ENCODE measurements at places on chromosomes 2 and 18.

GRCh38 chr2:60641811-60642788 is 88.6 kb upstream of the BCL11A start:
- peak; percentile 47 for DNase-seq

GRCh38 chr18:71485611-71486010 is 1058.5 kb downstream of the CBLN2 start:
- DNase-seq, result no peak

DNA sequence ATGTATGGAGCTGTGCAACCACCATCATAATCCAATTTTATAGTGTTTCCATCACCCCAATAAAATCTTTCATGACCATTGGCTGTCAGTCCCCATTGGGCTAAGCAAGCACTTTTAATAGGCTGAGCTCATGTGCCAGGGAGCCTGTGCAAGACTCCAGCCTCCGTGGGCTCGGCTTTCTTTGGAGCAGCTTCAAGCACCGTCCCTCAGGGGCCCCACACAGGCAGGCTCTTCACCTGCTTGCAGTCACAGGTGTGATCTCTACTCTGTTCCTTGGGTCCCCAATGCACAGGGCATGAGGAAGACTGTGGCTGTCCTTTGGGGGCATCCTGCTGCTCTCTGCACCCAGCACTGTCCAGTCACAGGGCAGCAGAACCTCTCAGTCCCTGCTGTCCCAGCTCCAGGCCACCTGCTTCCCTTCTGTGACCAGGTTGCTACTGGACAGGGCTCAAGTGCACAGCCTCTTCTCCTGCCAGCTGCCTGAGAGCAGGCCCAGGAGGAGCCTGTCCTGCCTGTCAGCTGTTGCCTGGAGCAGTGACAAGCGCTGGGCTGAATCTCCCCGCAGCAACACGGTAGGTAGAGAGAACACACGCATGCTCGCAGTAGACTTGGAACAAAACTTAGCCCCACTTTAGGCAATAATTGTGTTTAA is 40.7 kb upstream of the TMEM131 start:
- no peak for DNase-seq

DNA sequence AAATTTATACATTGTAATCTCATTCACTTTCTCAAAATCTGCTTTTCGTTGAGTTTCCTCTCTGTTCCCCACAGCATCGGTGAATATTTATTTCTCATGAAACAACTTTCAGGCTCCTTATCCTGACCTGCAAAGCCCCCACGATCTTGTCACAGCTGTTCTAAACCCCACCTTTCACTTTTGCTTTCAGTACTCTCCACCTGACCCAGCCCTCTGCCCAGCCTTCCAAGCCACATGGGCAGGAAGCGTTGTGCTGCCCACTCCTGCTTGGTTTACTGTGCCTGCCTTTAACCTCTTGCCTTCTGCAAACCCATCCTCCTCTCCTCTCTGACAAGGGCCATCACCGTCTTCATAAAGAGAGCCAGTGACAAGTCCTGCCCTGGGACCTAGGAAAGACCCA is 262.5 kb downstream of the GALR1 start:
- DNase-seq, result no peak

DNA sequence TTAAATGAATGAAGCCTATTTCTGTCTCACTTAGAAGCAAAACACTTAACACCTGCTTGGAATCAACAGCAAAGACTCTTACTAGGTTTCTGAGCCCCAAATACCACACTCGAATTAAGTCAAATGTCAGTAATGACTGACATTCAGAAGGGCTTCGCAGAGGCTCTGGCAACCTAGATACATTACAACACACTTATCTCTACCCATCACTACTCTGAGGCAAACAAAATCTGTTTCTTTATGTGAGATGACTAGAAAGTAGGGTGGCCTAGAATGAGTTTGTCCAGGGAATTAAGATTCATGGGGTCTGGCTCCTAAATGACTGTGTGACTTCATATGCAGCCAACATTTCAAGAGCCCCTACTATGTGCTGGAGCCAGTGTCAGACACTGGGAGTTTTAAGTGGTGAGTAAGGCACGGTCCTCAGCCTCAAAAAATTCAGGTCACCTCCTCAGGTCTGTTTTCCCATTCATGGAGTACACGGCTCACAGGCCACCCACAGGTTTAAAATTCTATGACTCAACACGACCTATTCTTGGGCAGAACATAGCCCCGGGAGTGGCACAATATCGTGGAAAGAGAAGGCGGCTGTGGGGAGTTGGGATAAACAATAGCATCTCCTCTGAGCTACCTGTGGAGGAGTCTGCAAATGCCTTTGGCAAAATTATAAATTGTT is 150.3 kb upstream of the ZFP36L2 start:
- DNase-seq, result no peak

- DNase-seq, result no peak
Measured at GRCh38 chr2:177689623-177690022, 297.1 kb downstream of the AGPS start.

GRCh38 chr2:226643030-226643945 is 156.3 kb downstream of the IRS1 start:
- no peak for DNase-seq

DNA sequence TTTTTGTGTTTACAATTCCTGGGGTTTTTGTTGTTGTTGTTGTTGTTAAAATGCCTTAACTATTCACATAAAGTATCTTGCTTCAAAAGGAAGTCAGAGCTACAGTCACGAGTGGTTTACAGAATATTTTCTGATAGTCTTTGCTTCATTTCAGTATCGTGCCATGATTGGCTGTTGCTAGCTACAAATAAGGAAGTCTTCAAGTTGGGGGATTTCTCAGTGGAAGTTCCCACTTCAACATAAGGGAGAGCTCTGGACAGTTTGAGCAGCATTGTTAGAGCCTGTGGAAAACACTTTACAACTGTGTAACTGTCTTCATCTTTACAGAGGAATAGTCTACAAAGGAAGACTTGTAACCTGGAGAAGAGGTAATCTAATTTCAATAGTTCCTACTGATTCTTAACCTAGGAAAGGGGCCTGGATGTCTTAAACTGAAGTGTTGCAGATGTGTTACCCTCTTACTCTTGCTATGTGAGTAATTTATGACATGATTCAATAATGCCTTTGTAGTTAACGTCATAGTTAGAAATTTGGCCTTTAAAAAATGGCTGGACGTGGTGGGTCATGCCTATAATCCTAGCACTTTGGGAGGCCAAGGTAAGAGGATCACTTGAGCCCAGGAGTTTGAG is 23.4 kb upstream of the TANK start:
- peak; percentile 87 for DNase-seq

GRCh38 chr2:9313443-9313842 is 106.8 kb downstream of the ASAP2 start:
- DNase-seq, result no peak

GRCh38 chr2:61173116-61173515 is 11.1 kb downstream of the C2orf74 start:
- no peak for DNase-seq

DNA sequence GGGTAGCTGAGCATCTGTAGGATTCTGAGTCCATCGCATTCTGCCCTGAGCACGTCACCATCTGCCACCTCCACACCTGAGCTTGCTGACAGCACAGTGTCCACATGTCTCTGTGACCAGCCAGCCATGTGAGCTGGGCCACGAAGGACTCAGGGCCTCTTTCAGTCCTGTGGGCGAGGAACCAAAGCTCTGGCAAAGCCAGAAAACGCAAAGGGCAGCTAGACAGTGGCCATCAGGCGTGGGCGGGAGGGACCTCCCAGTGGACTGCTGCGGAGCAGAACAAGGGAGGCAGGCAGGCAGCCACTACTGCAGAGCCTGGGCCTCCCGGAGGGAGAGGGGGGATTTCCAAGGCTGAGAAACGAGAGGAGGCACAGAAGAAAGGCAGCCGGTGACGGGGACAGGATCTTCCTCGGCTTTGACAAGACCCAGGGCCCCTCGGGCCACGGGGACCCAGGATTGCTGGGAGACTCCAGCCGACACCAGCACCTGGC is 274.6 kb upstream of the SALL3 start:
- no peak for DNase-seq

DNA sequence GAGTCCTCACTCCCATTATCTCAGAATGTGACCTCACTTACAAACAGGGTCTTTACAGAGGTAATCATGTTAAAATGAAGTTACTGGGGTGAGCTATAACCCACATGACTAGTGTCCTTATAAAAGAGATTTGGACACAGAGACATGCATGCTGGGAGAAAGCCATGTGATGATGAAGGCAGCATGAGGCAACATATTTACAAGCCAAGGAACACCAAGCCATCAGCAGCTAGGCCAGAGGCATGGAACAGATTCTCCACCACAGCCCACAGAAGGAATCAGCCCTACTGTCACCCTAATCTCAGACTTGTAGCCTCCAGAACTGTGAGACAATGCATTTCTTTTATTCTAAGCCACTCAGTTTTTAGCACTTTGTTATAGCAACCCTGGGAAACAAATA is 171.9 kb downstream of the EN1 start:
- no peak for DNase-seq

- DNase-seq, result no peak
Measured at GRCh38 chr2:25941042-25941441, 41.3 kb downstream of the KIF3C start.

DNA sequence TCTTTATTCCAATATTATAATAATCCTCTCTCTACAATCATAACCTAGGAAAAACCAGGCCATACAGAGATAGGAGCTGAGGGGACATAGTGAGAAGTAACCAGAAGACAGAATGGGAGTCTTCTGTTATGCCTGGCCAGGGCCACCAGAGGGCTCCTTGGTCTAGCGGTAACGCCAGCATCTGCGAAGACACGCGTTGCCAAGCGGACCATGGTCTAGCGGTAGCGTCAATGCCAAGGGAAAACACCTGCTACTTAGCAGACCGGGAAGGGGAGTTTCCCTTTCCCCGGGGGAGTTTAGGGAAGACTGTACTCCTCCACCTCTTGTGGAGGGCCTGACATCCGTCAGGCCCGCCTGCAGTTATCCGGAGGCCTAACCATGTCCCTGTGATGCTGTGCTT is 36.6 kb downstream of the ARL6IP6 start:
- no peak for DNase-seq

DNA sequence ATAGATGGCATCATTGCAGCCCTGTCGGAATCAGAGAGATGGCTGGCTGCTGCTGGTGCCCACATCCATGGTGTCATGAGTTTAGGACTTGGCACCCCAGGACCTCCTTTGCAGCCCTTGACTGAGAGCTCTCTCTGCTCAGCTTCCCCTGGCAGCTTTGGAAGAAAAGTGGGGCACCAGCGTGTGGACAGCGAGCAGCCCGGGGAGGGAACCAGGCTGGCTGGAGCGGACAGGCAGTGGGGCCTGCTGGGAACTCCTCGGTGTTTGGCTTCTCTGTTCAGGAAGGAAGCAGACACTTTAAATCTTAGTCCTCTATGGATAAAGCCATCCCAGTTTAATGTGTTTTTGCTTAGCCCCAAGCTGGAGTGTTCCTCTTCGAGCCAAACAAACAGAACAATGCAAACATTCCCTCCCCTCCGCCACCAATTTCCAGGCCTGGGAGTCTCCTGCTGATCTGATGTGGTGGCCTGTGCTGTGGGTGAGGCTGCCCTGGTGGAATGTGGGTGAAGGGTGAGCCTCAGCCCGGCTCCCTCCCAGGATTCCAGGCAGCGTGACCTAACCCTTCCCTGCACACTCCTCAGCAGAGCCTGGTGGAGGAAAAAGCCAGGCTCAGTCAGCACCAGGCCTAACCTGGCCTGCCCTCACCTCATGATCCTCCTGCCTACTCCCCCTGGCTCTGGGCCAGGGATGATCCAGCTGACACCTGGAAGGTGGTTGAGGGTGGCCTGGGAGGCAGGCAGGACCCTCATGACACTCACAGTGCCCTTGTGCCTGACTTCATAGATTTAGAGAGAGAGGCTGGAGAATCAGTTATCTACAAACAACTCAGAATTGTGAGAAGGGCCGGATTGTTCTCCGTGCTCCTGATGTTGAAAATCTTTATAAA is 21.6 kb upstream of the ITGB6 start:
- peak; percentile 48 for DNase-seq

- no peak for DNase-seq
Measured at GRCh38 chr2:235949567-235950472, 218.4 kb downstream of the GBX2 start.

GRCh38 chr18:32200766-32201165 is 10.9 kb downstream of the MEP1B start:
- no peak for DNase-seq

- no peak for DNase-seq
Measured at GRCh38 chr2:204004912-204005311, 68.3 kb downstream of the ICOS start.

DNA sequence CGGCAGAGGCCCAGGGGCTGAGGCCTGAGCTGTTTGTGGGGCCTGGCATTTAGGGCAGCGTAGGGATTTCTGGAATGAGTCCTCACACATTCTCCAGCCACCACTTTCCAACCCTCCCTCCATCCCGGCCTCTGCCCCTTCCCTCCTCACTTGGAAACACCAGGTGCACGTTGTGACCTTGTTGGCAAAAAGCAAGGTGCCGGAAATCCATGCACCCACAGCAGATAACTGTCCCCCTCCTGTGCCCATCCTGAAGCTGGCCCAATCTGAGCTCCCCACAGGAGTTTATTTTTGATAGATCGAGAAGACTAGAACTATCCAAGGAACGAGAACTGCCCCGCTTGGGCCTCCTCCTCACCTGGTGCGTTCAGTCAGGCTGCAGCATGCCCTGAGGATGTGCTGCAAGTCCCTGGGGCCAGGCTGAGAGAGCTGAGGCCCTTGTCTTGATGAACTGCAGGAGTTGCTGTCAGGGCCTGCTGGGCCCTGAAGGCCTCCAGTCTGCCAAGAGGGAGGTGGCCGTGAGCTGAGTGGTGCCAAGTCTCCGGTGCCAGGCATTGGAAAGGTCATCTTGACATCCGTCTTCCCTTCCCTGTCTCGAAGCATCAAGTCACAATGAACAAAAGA is 55.8 kb downstream of the CTIF start:
- DNase-seq, result no peak

DNA sequence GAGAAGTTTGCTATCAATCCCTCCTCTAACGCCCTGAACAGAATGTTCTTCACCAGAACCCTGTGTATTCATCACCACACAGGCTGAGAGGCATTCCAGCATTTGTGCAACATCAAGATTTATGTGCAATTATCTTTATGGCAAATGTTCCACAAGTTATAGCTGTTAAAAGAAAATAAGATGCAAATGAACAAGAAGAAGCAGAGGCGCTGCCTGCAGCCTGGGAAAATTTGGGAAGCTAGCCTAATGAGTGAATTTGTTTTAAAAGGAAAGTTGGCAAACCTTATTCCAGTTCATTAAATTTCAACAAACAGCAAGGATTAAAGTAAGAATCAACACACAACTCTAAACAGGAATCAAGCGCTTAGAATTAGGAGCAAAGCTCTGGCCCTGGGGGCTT is 5.3 kb downstream of the TPO start:
- no peak for DNase-seq

- no peak for DNase-seq
Measured at GRCh38 chr2:167380094-167380493, 491.8 kb downstream of the XIRP2 start.

GRCh38 chr2:196617430-196617829 is 22.1 kb upstream of the CCDC150 start:
- DNase-seq, result no peak

- DNase-seq, result peak; percentile 47
Measured at GRCh38 chr2:37156071-37156856, 516 bp downstream of the EIF2AK2 start.

- no peak for DNase-seq
Measured at GRCh38 chr2:109356324-109357035, 227.5 kb downstream of the SH3RF3 start.
